ENCODE measurements at places on chromosomes 12 and 14.

DNA sequence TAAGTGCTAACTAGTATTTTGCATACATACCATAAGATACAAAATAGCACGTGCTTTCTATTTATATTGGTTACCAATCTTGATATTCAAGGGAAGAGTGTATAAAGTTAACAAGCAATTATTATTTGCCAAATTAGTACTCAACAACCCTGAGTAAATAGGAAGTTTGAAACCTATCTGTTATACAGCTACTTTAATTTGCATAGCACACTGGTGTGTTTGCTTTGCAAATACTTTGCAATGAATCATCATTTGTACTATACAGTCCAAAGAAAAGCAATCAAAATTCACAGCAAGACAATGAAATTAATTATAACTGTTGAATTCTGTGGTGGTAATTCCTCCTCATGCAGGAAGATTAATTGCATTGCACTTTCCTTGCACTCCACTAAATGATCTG, 469.1 kb downstream of the PRKD1 start:
- DNase-seq: no peak

- no peak for DNase-seq
Observed at GRCh38 chr12:111745211-111745610, 21.5 kb upstream of the ALDH2 start.

DNA sequence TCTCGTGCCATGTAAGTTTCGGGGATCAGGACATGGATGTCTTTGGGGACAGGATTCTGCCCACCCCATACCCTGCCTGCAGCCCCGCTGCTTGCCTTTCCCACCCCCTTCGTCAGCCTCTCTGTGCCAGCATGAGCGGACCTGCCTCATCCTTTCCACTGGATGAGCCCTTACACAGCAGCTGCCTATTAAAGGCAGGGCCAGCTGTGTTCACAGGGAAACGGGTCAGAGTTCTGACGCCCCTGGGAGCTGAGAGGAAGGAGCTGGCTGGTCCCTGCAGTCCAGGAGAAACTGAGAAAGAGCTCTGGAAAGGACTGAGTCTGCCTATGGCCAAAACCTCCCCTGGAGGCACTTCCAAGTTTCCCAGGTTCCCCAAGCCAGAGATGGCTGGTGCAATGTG, 83.5 kb upstream of the NCOR2 start:
- DNase-seq: no peak

- peak; percentile 4 for DNase-seq
Observed at GRCh38 chr14:23443881-23444280, 8.4 kb upstream of the MYH7 start.

DNA sequence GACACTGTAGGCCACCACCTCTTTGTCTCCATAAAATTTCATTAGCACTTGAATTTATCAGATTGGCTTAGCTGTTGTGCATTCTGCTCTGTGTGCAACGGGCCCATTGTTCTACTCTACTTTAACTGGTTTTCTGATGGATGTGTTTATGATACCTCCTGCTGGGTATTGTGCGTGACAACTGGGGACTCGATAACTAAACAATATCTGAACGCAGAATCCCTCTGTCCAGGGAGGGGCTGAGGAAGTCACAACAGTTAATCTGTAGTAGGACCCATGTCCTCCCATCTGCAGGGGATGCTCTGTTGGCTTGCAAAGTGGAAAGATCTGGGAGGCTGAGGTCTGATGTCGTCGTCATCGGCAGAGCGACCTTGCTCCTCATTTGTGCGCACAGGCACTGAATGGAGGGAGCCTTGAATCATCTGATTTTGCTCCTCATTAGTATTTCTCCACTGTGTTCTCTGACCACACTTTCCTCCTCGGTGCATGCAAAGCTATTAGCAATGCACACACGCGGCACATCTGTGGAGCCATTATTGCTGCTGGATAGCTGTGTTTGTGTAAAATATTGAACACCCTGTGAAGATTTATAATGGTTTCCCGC, 422.5 kb downstream of the NRXN3 start:
- no peak for DNase-seq

- DNase-seq: peak; percentile 24
Observed at GRCh38 chr14:25400607-25401206, 350.8 kb upstream of the STXBP6 start.

- peak; percentile 86 for DNase-seq
Observed at GRCh38 chr12:106030210-106031071, 108.3 kb downstream of the NUAK1 start.

GRCh38 chr12:12885096-12885792, 6.1 kb upstream of the GPRC5A start:
- DNase-seq: no peak

Data from AG20443 (cell line).